ENCODE measurements at places on chromosomes 2 and 18.

GRCh38 chr18:3891245-3891644 is 441.3 kb downstream of the TGIF1 start:
- no peak for DNase-seq

- no peak for DNase-seq
Measured at GRCh38 chr18:46732801-46733200, 24.1 kb downstream of the ST8SIA5 start.

DNA sequence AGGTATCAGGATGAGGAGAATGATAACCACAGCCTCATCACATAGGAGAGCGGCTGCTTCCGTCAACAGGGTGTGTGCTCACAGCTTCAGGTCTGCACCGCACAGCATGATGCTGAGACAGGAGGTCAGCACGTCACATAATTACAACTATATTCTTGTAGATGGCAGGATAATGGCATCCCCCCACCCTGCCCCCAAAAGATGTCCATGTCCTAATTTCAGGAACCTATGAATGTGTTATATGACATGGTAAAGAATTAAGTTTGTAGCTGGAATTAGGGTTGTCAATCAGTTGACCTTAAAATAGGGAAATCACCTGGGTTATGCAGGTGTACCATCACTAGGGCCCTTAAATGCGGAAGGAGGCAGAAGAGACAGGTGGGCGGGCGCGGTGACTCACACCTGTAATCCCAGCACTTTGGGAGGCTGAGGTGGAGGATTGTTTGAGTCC is 73.9 kb downstream of the ARL4C start:
- DNase-seq, result no peak

GRCh38 chr2:207711750-207712530 is 500 bp downstream of the CCNYL1 start:
- no peak for DNase-seq

DNA sequence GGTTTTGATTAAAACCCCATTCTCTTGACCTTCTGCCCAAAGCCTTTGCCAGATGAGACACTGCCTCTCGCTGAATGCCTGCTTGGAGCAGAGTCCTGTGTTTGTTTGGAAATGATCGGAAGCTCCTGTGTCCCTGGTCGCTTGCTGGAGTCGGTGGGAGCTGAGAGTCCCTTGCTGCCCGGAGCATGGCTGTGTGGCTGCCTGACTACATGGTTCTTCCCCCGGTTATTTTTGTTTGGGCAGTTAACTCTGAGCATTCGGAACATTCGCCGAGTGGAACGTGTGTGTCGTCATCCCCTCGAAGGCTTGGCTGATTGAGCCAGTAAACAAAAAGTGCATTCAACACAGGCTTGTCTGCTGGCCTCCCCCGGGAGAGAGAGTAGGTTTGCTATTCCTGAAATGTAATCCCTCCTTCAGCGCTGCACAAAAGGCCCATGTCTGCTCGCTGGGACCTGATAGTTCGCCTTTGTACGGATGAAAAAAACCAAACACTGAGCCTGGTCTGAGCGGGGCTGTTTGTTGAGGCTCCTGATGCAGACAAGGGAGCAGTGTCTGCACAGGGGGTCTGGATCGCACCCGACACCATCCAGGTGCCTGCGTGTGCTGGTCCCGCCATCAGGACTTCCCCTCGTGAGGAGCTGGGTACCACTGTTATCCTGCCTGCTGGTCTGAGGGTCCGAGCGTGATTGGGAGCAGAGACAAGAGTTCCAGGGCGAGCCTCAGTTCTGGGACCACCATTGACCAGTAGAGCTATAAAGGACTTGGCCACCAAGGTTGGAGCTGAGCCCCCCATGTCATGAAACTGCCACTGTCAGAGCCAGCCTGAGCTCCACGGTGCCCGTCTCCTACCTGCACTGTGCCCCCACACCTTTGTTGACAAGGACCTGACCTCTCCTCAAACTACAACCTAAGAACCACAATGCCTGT is 83.8 kb downstream of the AGAP1 start:
- no peak for DNase-seq
